DMS53 (cell line): ENCODE measurements at places on chromosomes 13 and 19.

- DNase-seq, result no peak
Measured at GRCh38 chr19:8142513-8142900, 6.9 kb downstream of the FBN3 start.

GRCh38 chr19:10461047-10461949 lies 41.0 kb downstream of the PDE4A start:
- peak; percentile 45 for DNase-seq

GRCh38 chr19:12985049-12985776 lies 10.1 kb upstream of the NFIX start:
- DNase-seq, result peak; percentile 80

GRCh38 chr19:728011-728410 lies 19.3 kb downstream of the PALM start:
- DNase-seq, result peak; percentile 38

DNA sequence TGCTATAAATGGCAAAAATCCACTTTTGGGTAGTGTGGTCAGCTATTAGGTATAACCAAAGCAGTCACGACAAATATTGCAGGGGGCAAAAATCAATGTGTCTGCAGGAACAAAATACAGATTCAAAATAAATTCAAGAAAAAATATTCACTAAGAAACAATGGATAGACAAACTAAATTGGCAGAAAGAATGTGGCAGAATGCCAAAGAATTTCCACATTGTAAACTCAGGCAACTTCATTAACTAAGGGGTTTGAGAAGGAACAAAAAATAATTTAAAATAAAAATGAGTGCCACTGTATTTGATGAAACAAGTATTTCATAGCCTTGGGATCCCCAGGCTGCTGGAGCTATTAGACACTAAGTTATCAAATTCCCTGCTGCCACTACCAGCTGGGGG lies 193.1 kb downstream of the VWA8 start:
- DNase-seq, result no peak

DNA sequence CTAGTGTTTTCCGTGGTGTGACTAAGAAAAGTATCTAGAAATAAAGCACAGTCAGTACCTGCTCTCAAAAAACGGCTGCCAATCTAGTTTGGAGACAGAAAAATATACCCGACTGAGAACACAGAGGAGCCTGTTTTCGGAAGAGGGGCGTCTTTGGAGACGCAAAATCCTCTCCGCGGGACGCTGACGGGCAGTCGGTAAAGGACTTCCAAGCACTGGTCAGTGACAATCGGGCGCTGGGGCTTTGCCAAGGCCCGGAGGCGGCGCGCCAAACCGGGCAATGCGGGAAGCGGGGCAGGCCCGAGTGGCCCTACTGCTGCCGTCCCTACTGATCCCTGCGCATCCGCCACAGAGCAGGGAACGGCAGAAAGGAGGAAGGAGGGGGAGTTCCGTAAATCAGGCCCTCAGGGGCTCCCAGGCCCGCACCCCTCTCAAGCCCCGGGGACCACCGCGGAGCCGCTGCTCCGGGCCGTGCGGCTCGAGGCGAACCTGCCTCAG lies 588 bp upstream of the DPY19L3 start:
- peak; percentile 77 for DNase-seq

- no peak for DNase-seq
Measured at GRCh38 chr13:93758575-93758974, 532.0 kb downstream of the GPC6 start.

GRCh38 chr19:48417421-48417820 lies 24.0 kb downstream of the GRIN2D start:
- no peak for DNase-seq

- peak; percentile 37 for DNase-seq
Measured at GRCh38 chr19:23410155-23410554, 14.9 kb upstream of the ZNF91 start.

DNA sequence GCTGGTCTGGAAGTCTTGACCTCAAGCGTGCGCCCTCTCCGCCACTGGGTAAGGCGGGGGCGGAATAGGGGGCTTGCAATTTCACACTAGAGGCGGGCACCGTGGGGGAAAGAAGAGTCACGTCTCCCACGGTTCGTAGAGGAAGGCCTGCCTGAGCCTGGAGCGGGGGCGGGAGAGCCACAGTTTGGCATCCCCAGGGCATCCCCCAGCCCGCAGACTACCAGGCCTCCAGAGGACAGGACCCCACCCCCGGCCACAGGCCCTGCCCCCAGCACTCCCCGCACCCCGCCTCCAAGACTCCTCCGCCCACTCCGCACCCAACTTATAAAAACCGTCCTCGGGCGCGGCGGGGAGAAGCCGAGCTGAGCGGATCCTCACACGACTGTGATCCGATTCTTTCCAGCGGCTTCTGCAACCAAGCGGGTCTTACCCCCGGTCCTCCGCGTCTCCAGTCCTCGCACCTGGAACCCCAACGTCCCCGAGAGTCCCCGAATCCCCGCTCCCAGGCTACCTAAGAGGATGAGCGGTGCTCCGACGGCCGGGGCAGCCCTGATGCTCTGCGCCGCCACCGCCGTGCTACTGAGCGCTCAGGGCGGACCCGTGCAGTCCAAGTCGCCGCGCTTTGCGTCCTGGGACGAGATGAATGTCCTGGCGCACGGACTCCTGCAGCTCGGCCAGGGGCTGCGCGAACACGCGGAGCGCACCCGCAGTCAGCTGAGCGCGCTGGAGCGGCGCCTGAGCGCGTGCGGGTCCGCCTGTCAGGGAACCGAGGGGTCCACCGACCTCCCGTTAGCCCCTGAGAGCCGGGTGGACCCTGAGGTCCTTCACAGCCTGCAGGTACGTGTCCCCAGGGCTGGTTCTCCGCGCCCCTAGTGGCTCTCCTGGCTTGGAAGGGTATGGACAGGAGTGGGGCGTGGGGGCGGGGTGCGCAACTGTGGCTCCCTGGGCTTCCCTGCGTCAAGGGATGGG lies at the start of gene ANGPTL4:
Gene ANGPTL4 (plus strand): TSS at position 353 of the 969 bp plus-strand sequence. CDS start 167 bp downstream, at position 520.
- DNase-seq, result peak; percentile 78
